ENCODE measurements at places on chromosomes 5 and 9. TPM values are rescaled to one million over a fixed set of nuclear protein-coding genes. Genes with fewer than 3 reads are reported as not detected.

GRCh38 chr5:68428231-68428811, 212.8 kb downstream of the PIK3R1 start:
- no peak for DNase-seq

DNA sequence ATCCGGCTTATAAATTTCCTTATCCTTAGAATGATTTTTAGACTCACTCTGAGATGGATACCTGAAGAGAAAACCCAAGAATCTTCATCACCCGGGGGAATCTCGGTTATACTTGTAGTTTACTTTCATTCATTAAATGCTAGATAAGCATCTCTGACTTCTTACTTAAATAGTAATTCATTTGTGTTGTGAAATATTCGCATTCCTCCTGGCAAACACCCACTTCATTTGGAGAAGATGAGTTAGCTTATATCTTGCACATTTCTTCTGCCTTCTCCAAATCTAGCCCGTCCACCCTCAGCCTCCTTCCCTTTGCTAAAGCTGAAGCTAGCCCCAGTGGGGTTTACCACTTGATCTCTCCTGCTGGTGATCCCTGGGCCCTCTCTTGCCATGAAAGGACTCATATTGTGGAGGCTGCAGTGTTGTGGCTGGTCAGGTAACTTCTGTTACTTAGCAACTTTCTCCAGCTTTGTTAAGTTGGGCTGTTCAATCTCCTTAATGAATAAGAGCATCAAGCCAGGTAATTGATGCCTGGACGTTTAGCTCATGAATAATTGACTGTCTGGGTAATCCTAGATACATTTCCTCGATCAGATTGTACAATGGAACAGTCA, 11.3 kb upstream of the POU4F3 start:
- no peak for DNase-seq

DNA sequence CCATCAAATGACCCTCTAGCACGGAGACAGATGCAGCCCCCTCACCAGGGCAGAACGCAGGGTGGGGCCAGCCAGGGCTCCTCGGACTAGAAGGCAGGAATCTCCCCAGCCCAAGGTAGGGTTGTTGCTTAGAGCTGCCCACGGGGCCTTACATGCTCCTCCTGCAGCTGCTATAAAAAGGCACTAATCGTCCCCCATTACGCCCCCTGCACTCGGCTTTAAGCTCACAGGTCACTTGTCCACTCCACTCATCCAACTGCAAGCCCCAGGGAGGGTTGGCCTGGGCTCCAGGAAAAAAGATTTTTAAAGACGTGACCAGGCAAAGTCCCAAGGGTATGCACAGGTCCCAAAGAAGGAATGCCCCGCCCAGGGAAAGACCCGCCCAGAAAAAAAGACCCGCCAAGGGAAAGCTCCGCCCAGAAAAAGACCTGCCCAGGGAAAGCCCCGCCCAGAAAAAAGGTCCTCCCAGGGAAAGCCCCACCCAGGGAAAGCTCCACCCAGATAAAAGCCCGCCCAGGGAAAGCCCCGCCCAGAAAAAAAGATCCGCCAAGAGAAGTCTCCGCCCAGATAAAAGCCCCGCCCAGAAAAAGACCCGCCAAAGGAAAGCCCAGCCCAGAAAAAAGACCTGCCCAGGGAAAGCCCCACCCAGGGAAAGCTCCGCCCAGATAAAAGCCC, 11.1 kb downstream of the GRIN1 start:
- DNase-seq: no peak

DNA sequence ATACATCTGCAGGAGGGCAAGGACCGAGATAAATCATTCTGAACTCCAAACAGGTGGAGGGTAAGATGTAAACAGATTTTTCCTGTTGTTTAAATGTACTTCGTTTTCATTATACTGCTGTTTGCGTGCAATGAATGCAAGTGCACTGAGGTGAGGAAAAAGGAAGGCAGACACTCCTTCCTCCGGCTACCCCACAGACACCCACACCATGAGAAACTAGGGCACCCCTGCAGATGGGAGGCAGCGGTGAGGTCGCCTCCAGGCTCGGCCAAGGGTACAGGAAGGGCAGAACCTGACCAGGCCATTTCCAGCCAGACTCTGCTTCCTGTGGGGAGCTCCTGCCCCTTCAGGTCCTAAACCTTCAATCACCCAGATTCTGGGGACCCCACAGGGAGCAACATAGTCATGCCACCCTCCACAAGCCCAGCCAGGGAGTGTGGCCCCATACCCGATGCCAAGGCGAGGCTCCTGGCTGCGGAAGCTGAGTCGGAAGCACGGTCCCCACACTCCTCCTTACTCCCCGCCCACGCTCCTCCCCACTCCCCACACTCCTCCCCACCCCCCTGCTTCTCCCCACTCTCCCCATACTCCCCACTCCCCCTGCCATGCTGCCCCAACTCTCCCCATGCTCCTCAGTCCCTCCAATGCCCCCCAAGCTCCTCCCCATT, 37.1 kb downstream of the VAV2 start:
- DNase-seq: no peak

DNA sequence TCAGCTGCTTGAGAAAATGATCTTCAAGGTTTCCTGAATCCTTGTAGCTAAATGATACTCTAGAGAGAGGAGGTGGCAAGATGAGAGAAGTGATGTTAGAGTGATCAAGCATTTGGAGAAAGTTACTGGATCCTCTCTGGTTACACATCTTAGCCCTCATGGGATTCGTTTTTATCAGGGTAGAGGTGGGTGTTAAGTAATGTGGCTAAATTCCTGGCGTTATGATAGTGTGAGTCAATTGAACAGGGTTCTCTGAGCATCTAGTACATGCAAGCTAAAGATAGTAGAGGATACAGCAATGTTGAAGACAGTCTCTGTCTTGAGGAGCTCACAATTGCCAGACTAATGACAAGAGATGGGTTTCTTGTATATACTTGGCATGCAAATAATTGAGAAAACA, 123.7 kb downstream of the PSD2 start:
- no peak for DNase-seq

GRCh38 chr9:133131506-133131905, 10.5 kb upstream of the RALGDS start:
- DNase-seq: no peak

GRCh38 chr9:33177639-33178038, 10.5 kb upstream of the B4GALT1 start:
- DNase-seq: no peak

GRCh38 chr9:34451135-34451534, 7.2 kb downstream of the FAM219A start:
- no peak for DNase-seq

DNA sequence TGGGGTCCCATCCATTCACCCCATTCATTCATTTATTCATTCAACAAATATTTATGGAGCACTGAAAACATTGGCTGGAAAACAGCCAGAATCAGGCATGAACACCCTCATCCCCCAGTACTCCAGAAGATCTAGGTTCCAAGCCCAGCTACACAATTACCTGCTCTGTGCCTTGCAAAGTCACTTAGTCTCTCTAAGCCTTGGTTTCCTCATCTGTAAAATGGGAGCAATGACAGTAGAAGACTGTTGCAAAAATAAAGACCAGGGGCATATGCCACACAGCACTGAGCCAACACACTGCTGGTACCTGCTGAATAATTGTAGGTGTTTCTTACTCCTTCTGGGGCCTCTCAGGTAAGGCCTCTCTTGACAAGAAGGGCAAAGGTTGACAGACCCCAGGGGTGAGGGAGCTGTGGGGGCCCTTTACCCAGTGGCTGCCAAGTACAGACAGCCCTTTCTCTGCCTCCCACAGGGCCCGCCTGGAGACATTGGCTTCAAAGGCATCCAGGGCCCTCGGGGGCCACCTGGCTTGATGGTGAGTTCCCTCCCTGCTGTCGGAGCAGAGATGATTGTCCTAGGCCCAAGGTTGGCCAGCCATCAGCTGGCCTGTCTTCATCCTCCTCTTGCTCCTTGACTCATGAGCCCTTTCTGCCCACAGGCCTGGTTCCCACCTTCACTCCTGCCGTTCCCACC, 22.6 kb upstream of the ORM1 start:
- DNase-seq: no peak

DNA sequence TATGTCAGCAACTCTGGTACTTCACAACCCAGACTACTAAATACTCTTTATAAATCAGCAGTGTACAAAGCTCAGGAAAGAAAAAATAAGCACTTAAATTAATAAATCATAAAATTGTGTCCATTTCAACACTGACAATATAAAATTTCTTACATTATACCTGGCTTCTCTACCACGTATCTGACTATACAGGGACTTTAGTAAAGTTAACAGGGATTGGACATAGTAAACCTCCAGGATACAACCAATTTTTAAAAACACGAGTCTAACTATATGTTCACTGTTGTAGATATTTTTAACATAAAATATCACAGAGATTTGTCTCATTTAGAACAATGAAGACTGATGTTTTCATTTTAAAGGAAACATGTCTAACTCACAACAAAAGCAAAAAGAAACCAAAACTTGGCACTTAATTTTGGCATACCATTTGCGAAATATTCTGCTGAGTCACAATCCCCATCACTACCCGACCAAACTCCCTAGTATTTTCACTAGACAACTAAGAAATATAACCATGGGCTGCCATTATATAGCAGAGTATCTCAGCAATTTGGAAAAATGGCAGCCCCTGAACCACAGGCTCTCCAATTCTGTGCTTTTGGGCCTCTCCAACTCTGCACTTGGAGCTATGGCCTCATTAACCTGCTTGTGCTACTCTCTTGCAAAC, 14.4 kb downstream of the FAM169A start:
- DNase-seq: no peak

- no peak for DNase-seq
Measured at GRCh38 chr5:95846554-95847260, 24.2 kb upstream of the GLRX start.

DNA sequence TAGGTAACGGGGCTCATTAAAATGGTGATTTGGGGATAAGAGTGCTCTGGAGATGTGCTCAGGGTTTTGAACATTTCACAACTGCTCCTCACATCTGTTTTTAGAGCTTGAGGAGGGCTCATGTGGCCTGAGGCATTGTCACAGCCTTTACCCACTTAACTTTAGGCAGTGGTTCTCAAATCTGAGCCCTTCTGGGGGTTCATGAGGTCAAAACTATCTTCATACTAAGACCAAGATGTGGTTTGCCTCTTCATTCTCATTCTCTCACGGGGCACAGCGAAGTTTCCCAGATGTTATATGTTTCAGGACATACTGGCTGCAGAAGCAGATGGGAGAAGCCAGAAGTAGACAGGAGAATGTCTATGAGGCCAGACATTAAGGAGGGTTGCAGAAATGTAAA, 38.4 kb downstream of the STXBP1 start:
- no peak for DNase-seq

GRCh38 chr5:62533597-62533996, 45.0 kb upstream of the LRRC70 start:
- no peak for DNase-seq

DNA sequence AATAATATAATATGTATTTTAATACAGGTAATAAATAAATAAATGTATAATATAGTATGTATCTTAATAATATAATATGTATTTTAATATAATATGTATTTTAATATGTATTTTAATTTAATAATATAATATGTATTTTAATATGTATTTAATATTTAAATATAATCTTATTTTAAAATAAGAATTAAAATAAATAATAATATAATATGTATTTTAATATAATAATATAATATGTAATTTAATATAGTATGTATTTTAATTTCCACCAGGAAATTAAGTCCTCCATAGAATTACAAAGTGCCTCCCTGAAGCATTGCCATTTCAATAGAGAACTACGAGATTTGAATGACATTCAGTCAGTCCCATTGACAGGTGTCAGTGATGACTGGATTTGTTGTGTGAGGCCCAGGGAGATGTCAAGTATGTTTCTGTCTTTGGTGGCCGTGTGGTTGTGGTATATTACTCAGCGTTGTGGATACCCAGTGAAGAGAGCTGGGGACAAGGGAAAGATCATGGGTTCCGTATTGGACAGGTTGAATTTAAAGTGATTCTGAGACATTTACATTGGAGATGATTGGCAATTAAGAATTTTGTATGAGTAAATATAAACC, 14.2 kb upstream of the C5orf46 start:
- no peak for DNase-seq

DNA sequence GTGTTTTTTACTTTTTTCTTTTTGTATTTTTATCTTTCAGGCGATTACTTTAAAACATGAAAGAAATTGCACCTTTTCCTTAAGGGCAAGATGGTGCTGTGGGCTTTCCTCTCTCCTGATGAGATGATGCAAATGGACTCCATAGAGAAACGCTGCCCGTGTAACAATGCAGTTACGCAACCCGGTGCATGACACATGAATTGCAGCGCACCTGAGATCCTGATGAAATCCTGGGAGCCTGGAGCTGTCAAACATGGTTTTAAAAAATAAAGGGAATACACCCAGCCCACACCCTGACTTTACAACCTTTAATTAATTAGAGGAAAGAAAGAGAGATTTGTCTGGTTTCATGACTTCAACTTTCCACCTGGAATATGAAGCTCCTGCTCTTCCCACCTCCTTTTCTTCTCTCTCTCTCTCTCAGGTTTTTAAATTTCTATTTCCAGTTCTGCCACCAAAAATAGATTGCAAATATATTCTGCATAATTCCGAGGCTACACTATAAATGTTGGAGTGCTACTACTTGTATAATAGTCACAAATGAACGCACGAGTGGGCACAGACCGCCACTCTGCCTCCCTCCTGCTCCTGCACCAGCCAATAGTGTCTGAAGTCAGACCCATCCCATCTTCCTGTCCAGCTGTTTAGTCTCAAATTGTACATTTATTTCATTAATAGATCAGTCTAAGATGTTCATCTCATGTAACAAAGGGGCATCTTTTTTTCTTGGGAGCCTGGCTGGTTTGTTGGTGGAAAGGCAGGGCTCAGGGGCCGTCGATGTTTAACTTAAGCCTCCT, 179.1 kb downstream of the AUH start:
- no peak for DNase-seq

- DNase-seq: no peak
Measured at GRCh38 chr5:52928689-52929088, 60.5 kb upstream of the ITGA2 start.

DNA sequence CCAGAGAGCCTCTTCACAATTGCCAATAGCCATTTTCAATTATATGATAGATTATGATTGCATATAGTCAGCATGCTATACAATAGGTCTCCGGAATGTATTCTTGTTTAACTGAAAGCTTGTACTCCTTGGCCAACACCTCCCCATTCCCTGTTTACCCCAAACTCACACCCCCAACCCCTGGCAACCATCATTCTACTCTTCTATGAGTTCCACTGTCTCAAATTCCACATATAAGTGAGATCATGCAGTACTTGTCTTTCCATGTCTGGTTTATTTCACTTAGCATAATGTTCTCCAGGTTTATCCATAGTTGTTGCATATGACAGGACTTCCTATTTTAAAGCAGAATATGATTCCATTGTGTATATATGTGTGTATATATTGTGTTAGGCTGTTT, 110.7 kb upstream of the STC2 start:
- no peak for DNase-seq

GRCh38 chr5:157670662-157671591, at the start of gene C5orf52:
Gene C5orf52 (plus strand): TSS chr5:157671533. CDS start chr5:157671615, 82 bp downstream.
- peak; percentile 86 for DNase-seq

- DNase-seq: peak; percentile 94
Measured at GRCh38 chr5:133610489-133611356, 1.6 kb downstream of the FSTL4 start.

The INSL6 gene
- not detected for total RNA-seq

The BSPRY gene
- 7.5 TPM for total RNA-seq

The MOB3B gene
- 6.4 TPM for total RNA-seq

The IL5 gene
- total RNA-seq: not detected

The PCDHA9 gene
- total RNA-seq: 0.15 TPM

The SPARC gene
- 424 TPM for total RNA-seq

The BTNL3 gene
- total RNA-seq: 0.57 TPM

The CRB2 gene
- not detected for total RNA-seq

The GMCL2 gene
- not detected for total RNA-seq

Measured in upper lobe of left lung (tissue), 6 donors.